ENCODE measurements at places on chromosomes 16 and 17.
A peak's percentile ranks its signal among the peaks of the same experiment; 100 is the strongest.

DNA sequence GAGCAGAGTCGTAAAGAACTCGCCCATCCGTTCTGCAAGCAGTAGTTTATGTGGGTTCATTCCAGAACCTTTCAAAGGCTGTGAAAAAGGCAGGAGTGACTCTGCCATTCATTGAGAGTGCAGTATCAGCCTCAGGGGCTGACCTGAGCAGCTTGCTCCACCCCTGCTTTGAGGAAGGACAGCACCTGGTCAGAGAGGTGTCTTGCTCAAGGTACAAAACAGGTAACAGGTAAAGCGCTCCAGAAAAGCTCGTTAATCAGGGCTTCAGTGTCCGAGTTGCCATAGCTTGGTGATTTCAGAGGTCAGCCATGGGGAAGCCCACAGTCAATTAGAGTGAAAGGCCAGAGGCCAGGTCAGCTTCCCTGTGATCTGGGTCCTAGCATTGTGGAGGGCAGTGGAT lies 251.1 kb downstream of the ABCC12 start:
- no peak for DNase-seq

GRCh38 chr17:74424117-74424516 lies 7.8 kb upstream of the GPRC5C start:
- DNase-seq: no peak

- DNase-seq: no peak
These were observed 126.7 kb downstream of the IRF8 start for GRCh38 chr16:86025706-86026105.

DNA sequence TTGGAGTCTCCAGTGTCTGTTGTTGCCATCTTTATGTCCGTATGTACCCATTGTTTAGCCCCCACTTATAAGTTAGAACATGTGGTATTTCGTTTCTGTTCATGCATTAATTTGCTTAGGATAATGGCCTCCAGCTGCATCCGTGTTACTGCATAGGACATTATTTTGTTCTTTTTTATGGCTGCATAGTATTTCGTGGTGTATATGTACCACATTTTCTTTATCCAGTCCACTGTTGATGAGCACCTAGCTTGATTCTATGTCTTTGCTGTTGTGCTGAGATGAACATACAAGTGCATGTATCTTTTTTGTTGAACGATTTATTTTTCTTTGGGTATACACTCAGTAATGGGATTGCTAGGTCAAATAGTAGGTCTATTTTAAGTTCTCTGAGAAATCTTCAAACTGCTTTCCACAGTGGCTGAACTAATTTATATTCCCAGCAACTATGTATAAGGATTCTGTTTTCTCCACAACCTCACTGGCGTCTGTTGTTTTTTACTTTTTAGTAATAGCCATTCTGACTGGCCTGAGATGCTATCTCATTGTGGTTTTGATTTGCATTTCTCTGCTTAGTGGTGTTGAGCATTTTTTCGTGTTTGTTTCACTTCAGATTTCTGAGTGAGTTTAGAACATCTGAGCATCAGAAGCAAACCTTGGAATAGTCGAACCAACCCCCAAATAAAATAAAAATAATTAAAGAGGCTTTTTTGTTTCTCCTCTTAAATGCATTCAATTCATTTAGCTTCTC lies 304.7 kb downstream of the ZFHX3 start:
- DNase-seq: no peak

- DNase-seq: no peak
These were observed 583.1 kb upstream of the SALL1 start for GRCh38 chr16:51734220-51734619.

DNA sequence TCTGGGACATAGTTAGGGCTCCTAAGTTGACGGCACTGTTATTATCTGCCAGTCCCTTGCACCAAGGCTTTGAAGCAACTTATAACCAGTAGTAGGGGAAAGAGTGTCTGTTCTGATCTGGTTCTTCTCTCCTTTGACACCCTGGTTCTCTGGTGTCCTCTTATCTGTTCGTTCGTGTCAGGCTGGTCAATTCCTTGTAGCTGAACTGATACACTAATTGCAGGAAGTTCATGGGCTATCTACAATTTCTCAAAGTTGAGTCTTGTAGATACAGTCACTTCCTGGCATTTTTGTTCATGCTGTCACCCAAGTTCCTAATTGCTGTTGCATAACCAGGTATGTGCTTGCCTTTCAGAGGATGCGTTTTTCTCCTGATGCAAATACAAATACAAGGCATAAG lies 17.3 kb upstream of the MYO1D start:
- no peak for DNase-seq

GRCh38 chr16:9311303-9311954 lies 220.0 kb downstream of the HAPSTR1 start:
- DNase-seq: no peak

GRCh38 chr16:22007509-22008214 lies at the start of gene MOSMO:
MOSMO (plus strand) TSS chr16:22008111; CDS start chr16:22008302, 191 bp downstream.
- peak; percentile 62 for DNase-seq

DNA sequence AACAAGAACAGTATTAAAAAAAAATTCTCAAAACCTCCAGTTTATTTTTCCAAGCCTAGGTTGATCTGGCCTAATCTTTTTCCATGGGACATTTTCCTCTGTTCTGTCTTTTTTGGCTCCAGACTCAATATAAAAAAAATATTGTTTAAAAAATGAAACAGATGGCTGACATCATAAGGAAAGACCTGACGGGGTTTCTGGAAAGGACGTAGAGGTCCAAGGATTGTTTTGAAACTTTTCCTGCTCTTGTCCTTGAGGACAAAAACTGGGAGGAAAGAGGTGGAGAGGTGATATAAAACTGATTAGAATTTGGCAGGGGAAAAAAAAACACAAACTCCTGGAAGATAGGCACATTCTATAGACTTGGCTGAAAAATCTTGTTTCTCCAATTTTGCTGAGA lies 211.4 kb upstream of the CDH11 start:
- no peak for DNase-seq

DNA sequence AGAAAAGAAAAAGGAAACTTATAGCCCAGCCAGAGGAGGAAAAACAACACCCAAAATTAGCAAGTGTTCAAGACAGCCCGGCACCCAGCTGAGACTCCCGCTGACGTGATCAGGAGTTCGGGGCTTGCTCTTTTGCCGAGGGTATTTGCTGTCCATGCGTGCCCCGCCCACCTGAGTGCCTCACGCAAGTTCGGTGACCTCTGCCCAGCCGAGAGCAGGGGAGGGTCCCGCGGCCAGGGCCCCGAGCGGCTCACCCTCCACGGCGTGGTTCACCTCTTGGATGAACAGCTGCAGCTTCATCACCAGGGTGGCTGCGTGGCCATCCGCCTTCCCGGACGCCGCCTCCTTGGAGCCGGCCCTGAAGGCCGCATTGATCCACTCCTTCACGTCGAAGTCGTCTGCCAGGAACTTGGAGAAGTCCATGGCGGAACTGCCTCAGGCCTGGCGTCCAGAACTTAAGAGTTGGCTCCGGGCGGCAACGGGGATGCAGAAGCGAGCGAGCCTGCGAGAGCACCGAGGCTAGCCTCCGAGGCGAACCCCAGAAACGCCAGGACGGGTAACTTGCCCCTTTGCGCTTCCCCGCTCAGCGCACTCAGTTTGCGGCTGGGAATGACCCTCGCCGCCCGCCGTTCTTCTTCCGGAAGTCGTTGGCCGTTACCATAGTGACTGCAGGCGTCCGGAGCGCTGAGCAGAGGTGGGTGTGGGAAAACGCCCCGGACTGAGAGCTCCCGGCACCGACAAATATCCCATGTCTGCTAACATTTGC lies at the start of gene COG7:
TSS of gene COG7 (minus strand) at position 618 of the 766 bp plus-strand sequence. CDS start at position 423, 195 bp downstream.
- DNase-seq: peak; percentile 75

DNA sequence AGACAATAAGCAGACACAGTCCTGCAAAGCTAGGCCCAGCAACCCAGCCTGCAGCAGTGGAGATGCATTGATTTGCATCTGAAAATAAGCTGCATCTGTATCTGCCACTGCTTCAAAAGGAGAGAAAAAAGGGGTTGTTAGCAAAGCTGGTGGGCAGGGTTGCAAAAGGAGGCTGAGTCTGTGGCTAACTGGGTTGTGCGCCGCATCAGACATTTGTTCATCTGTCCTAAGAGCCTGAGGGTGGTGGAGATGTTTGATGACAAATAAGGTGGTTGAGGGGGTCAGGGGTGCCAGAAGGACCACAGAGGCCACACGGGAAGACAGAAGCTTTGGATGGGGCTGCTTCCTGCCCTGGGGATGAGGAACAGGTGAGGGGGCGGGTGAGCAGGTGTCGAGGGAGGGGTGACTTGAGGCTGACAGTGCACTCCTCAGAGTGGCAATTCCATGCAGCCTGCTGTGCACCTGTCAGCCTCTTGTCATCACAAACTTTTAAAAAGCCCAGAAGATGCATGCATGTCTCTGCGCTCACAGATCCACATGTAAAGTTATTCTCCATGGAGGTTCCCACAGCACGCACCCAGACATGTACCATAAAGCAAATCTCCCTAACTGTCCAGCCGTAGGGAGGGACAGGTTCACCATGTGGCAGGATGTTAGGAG lies 35.4 kb downstream of the WSB1 start:
- no peak for DNase-seq

DNA sequence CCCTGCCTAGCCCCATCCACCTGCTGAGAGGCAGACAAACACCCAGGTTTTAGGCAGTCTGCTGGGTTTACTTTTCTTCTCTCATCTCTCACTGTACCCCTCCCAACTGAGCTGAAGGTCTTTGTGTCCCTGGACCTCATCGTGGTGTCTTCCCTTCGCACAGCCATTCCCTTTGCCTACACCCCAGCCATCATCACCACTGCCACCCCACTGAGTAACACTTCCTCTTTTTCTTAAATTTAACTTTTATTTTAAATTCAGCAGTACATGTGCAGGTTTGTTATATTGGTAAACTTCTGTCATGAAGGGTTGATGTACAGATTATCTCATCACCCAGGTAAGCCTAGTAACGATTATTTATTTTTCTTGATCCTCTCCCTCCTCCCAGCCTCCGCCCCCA lies 188.3 kb upstream of the MON1B start:
- no peak for DNase-seq

DNA sequence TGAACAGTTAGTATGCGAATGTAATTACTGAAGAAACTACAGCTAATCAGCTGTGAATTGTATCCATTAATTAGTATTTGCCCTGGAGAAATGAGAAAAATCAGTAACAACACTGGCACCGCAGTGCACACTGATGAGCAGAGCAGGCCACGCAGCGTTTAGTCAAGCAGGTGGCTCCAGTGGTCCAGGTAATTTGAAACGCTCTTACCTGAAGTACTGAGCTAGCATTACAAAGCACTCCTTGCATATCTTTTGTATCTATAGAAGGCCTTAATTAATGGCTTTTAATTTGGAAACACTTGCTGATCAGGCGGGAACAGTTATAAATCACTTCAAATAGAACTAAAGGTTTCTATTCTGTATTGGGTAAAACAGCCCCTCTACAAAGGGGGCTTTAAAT lies 76.4 kb downstream of the TOX3 start:
- no peak for DNase-seq

DNA sequence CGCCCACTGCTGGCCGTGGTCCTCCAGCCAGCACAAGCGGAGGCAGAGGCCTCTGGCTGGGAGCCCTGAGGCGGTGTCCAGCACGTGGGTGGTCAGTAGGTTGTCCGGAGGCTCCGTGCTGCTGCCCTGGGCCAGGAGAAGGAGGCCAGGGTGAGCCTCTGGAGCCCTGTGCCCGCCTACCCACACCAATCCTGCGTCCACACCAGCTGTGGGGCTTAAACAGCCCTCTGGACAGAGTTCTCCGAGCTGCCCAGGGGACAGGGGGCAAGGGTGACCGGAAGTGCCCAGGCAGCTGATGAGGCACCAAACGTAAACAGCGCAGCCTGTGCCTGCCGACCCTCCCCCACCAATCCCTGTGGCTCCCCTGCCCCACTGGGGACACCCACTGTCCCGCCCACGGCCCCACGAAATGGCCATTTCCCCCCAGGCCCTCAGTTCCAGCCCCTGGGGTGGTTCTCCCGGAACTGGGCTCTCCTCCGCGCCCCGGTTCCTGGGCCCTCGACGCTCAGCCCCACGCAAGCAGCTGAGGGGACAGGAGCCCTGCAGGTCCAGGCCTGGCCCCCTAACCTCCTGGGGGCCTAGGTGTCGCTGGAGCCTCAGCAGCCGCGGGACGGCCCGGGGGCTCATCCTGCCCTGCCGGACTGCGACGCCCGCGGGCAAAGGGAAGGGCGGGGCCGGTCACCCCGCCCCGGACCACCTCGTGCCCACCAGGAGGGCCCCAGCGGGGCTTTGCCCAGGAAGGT lies 27.9 kb upstream of the DBNDD1 start:
- DNase-seq: no peak

DNA sequence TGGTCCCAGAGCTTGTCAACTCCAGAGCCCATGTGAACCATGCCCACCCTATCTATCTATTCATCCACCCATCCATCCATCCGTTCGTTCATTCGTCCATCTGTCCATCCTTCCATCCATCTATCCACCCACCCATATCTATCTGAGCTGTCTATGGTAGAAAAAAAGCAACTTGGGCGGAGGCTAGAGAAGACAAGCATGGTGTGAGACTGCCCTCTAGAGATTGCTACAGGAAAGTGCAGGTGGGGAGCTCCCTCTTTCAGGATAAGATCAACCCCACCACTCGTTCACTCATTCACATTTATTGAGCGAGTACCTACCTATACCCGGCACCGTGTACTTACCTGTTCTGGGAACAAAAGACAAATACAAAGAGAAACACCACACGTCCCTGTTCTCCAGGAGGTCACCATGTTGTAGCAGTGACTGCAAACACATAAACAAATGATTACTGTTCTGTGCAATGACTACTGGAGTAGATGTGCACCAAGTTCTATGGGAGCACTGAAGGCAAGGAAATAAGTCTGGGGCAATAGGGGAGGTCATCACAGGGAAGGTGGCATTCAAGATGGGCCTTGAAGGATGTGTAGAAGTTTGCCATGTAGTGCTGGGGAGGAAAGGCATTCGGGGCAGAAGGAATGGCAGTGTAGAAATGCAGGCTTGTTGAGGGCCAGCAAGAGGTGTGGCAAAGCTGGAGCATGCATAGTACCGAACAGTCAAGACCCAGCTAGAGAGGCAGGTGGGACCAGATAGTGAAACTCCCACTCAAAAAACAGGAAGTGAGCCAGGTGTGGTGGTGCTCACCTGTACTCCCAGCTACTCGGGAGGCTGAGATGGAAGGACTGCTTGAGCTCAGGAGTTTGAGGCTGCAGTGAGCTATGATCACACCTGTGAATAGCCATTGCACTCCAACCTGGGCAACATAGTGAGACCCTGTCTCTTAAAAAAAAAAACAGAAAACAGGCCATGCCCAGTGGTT lies 13.4 kb upstream of the ATP5MC1 start:
- peak; percentile 42 for DNase-seq

DNA sequence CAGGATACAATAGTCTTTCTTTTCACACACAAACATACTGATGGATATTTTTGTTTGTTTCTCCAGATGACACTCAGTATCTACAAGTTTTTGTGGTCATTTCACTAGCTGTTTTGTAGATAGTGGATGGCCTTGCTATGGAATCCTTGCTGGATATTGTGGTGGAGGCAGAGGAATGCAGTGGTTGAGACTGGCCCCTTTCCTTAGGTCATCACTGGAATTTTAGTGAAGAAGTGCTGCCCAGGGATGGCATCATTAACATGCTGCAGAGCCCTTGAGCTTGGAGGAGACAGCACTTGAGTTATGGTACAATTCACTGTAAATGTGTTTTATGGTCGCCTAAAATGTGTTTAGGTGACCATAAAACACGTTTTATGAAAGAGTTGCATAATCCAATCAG lies 455.9 kb upstream of the HSBP1 start:
- DNase-seq: no peak

Measured in effector CD4-positive, alpha-beta T cell (primary cell).